ENCODE measurements at places on chromosomes 7 and 10. TPM values are rescaled to one million over a fixed set of nuclear protein-coding genes. Genes with fewer than 3 reads are reported as not detected.

Gene MYO1G
- 0.04 TPM for total RNA-seq

Gene ANKRD2
- total RNA-seq, result 1.6 TPM

Gene CPVL
- 3.2 TPM for total RNA-seq

Gene ZNF804B
- not detected for total RNA-seq

Gene MINDY4
- total RNA-seq, result 3.5 TPM

Gene PIP
- not detected for total RNA-seq

Gene FAM25G
- not detected for total RNA-seq

Gene ST8SIA6
- total RNA-seq, result not detected

Gene SFR1
- 16.5 TPM for total RNA-seq

Gene ATOH7
- 0.07 TPM for total RNA-seq

Gene NUP42
- 27.8 TPM for total RNA-seq

Gene SLC16A12
- 0.18 TPM for total RNA-seq

Gene NUTM2A
- 1.3 TPM for total RNA-seq

Gene NPC1L1
- not detected for total RNA-seq

Gene TMEM60
- total RNA-seq, result 20.6 TPM

Gene GHRHR
- not detected for total RNA-seq

Gene PRPS1L1
- not detected for total RNA-seq

Gene AGR2
- 0.92 TPM for total RNA-seq

Gene LRRC17
- 0.27 TPM for total RNA-seq

Gene VWA2
- total RNA-seq, result 0.60 TPM

Gene CLDN4
- total RNA-seq, result 8.1 TPM

Gene MGAM2
- not detected for total RNA-seq

Gene MYL10
- not detected for total RNA-seq

Gene IFRD1
- total RNA-seq, result 27.8 TPM

Gene BBIP1
- total RNA-seq, result 22.5 TPM

Gene NKX1-2
- total RNA-seq, result 5.5 TPM

Gene PLPP4
- total RNA-seq, result 0.31 TPM

Gene CCT6A
- total RNA-seq, result 253 TPM

Gene SORBS1
- 0.74 TPM for total RNA-seq

Gene BTBD16
- 0.53 TPM for total RNA-seq

Gene SNX8
- 31.9 TPM for total RNA-seq

Gene COMMD3
- 47.5 TPM for total RNA-seq

Gene CDK14
- 9.5 TPM for total RNA-seq

Gene CPED1
- total RNA-seq, result 3.6 TPM

Gene LRRTM3
- not detected for total RNA-seq

Gene LRRC18
- total RNA-seq, result not detected

Gene ZMIZ1
- total RNA-seq, result 16.6 TPM

Gene RET
- total RNA-seq, result 1.2 TPM

Gene FRMPD2
- total RNA-seq, result not detected

Gene TMEM184A
- 1.1 TPM for total RNA-seq

Gene PITX3
- not detected for total RNA-seq

Gene CLDN12
- 35.1 TPM for total RNA-seq

Gene PTPRZ1
- total RNA-seq, result 32.3 TPM

Gene MKX
- total RNA-seq, result 0.11 TPM

Gene GJC3
- total RNA-seq, result not detected

Gene NPSR1
- total RNA-seq, result not detected

Gene CC2D2B
- total RNA-seq, result 0.24 TPM

Gene FAM25C
- total RNA-seq, result 0.92 TPM

Gene GPER1
- 0.07 TPM for total RNA-seq

Gene GIMAP2
- 0.25 TPM for total RNA-seq

Gene AKR1C8
- not detected for total RNA-seq

Gene TAS2R41
- not detected for total RNA-seq

Gene PRR15
- total RNA-seq, result 5.7 TPM
